Colonic mucosa (tissue), 4 donors: ENCODE measurements at places on chromosomes 5 and 9. TPM values are rescaled to one million over a fixed set of nuclear protein-coding genes. Genes with fewer than 3 reads are reported as not detected.

GRCh38 chr9:70607926-70608325 lies 193.5 kb upstream of the KLF9 start:
- peak; percentile 34 for DNase-seq

DNA sequence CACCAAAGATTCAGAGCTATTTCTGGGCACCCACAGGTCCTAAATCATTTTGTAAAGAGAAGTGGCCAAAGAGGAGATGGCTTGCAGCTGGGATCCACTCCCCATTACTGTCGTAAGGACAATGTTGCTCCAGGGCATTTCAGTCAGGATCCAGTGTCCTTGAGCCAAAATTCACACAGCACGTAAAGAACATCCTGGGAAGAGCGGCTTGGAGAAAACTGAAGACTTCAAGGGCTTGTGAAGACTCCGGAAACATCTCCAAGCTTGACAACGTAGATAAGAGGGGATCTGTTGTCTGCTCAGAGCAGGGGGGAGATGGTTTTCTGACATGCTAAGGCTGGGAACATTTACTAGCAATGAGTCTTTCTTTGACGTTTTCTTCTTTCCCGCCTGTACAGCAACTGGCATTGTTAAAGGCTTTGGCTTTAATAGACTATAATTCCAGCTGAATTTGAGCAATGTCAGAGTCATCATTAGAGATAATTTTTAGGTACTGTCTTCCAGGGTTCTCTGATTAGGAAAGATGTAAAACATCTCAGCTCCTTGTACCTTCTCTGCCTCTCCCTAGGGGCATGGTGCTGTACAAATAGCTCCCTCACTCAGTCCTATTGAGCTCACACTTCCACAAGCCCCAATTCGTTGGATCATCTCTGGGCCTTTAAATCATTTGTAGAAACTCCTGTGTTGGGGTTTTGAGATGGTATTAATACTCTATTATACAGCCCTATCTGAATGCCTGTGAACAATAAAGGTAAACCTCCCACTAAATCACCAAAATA lies 39.7 kb downstream of the EGFLAM start:
- DNase-seq: no peak

- no peak for DNase-seq
These were observed 148.4 kb downstream of the MAN2A1 start for GRCh38 chr5:109838157-109838556.

The CCDC192 gene
- not detected for total RNA-seq

- no peak for DNase-seq
These were observed 86.3 kb downstream of the NLN start for GRCh38 chr5:65808251-65808741.

DNA sequence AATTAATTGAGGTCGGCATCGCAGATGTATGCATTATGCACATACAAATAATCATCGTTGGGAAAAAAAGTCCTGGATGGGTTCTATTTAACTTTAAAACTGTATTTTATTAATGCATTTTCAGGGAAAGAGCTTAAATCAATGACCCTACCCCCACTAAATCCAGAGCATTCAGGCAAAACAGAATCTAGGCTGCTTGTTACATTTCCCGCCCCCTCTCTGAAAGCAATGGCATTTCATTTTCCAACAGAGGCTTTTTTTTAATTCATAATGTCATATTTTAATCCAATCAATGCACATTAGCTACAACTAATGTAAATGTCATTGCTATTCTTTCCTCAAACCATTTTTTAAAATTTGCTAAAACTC lies 117.4 kb upstream of the GRIA1 start:
- DNase-seq: no peak

DNA sequence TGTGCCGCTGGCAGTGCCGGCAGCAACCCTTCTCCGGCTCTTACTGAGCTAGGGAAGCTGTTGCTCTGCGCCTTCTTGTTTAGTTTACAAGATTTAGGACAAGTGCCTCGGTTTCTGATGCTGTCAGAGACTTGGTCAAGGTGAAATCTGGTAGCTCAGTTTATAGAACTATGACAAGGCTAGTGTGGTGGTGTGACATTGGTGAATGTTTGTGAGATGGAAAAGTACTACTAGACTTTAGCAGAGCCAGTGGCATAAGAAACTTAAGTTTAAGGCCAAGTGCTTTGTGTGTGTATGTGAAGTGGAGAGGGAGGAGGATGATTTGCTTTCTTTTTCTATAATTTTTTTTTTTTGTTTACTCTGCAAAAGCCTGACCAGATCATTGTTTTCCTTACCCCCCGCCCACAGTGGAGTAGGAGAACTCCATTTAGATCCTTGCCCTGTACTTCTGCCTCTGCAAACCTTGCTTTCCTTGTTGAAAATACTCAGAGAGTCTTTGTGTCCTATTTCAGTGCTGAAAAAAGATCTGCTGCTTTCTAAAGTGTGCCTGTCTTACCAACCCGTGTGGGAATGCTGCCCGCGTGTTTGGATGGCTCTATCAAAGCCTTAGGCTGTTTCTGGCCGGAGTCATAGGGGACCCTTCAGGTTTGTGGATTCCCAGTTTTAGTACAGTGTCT lies 75.9 kb downstream of the TRIO start:
- no peak for DNase-seq

DNA sequence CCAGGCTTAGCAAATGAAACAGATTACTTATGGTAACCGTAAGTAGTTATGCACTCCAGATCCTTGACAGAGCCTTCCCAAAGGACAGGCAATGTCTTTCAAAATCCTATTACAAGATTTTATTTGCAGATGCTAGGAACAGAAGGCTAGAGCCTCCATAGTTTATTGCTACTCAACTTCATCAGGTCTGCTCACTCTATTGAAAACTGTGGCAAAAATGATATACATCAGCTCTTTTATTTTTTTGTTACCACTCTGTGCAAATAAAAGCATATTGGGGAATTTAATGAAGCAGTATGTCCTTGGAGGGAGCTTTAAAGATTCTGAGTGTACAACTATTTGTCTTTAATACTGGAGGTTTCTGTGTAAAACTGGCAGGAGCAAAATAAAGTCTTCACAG lies 46.5 kb downstream of the SLC44A1 start:
- DNase-seq: no peak

GRCh38 chr5:107389130-107389774 lies 281.5 kb downstream of the EFNA5 start:
- DNase-seq: peak; percentile 24

- no peak for DNase-seq
These were observed 69.9 kb downstream of the EHMT1 start for GRCh38 chr9:137688725-137689124.

DNA sequence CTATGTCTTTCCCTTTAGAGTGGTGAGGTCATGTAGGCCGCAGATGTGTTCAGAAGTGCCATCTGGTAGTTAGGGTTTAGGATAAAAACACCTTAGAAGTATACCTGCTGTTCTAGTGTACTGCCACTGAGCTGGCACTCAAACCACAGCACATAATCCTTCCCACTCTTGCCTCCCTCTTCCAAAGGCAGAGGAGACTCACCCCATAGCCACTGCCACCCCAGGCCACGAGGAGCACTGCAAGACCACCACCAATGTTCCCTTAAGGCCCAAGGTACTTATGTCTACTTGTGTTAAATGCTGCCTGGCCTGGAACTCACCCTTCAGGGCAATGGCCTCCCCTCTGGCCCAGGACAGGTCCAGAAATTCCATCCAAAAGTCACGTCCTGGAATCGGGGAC lies 379.5 kb upstream of the EDIL3 start:
- DNase-seq: no peak

DNA sequence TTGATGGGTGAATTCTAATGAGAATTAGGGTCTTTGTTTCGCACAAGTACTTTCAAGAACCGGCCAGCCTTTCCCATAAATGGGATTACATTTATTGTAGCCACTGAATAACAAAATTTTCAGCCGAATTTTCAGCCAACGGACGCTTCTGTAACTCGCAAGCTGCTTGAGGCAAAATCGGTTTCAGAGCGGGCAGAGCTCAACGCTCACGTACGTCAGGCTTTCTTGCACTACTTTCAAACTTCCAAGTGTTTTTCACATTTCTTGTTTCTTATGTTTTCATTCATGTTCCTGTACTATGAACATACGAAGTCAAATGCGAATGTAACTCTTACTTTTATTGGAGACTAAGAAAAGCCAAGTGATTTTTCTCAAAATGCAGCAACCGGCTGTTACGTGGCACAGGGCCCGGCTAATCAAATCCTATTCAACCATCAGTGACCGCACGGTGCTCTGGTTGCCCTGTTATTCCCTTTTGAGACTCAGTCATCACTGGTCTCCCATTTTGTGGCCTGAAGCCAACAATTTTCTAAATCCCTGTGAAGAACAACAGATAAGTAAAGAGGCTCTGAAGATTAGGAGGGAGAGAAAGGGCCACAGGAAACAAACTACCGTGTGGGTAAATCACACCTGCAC lies 68.5 kb downstream of the SLC28A3 start:
- DNase-seq: no peak

The NTRK2 gene
- total RNA-seq: 2.3 TPM

- DNase-seq: no peak
These were observed 279.7 kb downstream of the NTRK2 start for GRCh38 chr9:84949258-84949657.

DNA sequence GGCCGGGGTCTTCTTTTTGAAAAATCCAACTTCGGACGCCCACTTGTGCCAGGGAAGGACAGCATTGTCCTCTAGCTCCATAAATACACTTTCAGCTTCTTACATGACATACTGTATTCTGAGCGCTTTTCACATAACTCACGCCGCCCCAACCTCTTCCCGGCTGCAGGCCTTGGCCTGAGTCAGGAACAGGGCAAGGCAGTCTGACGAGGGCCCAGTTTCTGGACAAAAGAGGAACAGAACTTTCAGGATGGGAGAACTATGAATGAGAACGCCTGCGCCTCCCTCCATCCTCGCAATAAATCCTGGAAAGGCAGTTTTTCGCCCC lies 650 bp downstream of the DCTN4 start:
- DNase-seq: no peak

The INSL6 gene
- total RNA-seq: not detected

The CCL28 gene
- 56.8 TPM for total RNA-seq

- DNase-seq: no peak
These were observed 153.1 kb upstream of the ELL2 start for GRCh38 chr5:96114736-96115135.

- DNase-seq: no peak
These were observed 120.5 kb downstream of the GHR start for GRCh38 chr5:42543774-42544173.

The ANKDD1B gene
- total RNA-seq: 3.6 TPM

- DNase-seq: no peak
These were observed 62.5 kb downstream of the LMX1B start for GRCh38 chr9:126676102-126676684.

The ALDOB gene
- 3.4 TPM for total RNA-seq

The FBLL1 gene
- total RNA-seq: not detected

DNA sequence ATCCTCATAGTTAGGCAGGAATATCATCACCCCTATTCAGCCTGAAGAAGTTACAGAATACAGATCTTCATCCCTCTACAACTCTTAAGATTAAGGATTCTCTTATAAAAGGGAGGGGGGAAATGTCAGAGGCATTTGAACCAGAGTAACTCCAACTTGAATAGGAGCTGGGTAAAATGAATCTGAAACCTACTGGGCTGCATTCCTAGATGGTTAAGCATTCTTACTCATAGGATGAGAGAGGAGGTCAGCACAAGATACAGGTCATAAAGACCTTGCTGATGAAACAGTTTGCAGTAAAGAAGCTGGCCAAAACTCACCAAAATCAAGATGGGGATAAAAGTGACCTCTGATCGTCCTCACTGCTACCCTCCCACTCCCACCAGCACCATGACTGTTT lies 14.4 kb downstream of the FREM1 start:
- no peak for DNase-seq

DNA sequence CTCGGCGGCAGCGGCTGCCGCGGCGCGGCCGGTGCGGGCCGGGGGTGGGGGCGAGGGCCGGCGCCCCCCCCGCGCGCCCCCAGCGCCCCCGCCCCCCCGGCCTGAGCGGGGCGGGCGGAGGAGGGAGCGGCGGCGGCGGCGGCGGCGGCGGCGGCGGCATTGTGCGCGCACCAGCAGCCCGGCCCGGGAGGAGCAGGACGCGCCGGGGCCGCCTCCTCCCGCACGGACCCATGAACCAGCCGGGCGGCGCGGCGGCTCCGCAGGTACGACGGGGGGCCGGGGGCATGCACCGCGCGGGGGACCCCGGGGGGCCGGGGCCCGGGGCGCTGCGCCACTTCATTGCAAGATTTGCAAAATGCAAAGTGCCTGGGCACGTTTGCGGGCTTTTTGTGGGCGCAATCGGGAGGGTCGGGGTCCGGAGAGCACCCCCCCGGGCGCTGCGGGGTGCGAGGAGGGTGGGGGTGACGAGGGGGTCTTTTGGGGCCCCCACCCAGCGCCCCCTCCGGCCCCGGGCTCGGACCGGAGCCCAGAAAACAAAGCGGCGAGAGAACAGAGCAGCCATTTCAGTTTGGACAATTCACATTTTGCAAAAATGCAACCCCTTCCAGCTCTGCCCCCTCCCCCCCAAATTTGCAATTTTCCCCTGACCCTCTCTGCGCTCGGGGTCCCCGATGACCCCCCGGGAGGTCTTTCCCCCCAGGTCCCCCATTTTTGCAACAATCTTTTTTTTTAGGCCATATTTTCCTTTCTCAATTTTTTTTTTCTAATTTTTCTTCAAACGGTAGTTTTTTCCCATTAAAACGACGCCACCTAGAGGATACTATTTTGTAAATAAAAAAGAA lies at the start of gene ZNF618:
Gene ZNF618 (plus strand): TSS at position 159 of the 842 bp plus-strand sequence. CDS start 72 bp downstream, at position 231.
- no peak for DNase-seq

DNA sequence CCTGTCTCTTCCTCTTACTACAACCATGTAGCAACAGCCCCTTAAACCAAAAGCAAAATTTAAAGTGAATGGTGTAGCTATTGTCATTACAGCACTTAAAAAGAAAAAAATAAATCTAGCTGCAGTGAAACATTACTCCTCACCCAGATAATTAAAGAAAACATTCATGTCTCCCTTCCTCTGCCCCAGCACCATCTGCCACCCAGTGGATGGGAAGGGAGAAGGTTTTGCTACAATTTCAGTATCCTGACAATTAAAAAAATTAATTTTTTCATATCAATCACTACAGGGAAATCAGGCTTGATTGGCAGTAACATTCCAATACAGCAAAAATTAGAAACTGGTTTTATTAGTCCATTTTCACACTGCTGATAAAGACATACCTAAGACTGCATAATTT lies 147.4 kb upstream of the PUM3 start:
- no peak for DNase-seq

DNA sequence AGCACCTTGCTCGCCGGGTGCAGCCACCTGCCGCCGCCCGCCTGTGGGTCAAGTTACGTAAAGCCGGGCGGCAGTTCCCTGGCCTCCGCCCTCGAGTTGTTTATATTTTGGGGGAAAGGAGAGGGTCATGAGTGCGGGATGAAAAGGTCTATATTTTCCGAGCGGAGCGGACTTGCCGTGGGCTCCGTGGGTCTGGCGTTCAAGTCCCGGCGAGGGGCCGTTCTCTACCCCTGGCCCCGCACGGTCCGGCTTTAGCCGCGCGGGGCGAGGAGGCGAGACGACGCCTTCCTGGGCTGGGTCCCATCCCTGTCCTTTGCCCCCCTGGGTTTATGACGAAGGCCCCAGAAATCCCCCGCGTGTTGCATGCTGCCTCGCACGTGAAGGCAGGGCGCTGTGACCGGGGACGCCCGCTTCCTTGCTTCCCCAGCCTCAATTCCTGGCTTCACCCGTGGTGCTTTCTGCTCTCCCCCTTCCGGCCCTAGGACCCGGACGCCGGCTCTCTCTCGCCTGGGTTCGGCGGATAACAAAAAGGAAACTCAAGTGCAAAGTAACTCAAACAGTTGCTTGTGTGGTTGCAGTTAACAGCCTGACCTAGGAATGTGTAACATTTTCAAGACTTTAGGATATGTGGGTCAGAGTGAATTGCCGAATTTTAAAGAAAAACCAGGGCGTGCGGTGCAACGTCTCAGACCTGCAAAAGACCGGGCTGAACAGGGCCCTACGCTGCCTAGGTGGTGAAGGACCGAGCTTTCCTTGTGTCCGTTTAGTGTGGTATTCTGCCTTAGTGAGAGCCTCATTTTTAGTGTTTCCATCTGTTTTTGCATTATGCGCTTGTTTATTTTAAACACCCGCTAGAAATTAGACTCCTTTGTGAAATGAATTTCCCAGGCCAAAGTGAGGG lies 810 bp downstream of the VPS13A start:
- peak; percentile 62 for DNase-seq
